ENCODE measurements at places on chromosomes 12 and 14.
A peak's percentile ranks its signal among the peaks of the same experiment; 100 is the strongest.

DNA sequence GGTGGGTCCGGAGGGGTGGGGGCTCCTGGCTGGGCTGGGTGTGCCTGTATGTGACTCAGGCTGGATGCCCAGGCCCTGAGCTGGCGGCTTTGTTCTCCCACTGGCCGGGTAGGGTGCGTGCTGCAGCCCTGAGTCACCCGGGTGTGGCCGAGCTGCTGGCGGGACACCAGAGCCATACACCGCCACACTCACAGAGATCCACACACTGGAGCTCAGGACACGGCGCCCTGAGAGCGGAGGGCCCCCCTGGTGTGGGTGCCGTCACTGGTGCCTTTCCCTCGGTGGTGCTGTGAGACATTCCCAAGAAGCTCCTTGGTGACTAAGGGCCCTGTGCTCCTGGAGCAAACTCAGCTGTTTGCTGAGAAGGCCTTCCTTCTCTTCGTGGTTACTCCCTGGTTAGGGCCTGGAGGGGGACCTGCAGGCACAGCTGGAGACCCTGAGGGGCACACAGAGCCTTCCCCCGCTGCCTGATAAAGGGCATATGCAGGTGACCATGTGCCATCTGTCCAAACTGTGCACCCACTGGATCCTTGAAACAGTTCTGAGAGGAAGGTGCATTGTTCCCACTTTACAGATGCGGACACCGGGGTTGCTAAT lies 44.3 kb downstream of the KRT80 start:
- DNase-seq, result peak; percentile 99

DNA sequence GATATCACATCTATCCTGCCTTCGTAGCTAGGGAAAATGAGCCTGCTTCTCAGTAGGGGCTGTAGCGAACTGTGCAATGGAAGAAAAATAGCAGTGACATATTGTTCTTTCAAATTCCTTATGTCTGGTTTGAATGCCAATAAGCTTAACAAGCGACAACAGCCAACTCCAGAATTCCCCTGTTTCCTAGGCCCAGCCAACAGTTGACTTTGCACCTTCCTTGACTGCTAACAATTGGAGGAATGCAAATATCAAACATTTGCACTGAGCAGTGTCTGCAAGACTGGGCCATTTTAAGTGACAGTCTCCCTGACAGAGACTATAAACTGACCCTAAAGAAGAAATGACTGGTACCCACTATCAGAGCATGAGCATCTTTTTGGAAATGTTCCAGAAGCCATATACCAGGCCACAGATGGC lies 12.0 kb upstream of the SERPINA1 start:
- no peak for DNase-seq

DNA sequence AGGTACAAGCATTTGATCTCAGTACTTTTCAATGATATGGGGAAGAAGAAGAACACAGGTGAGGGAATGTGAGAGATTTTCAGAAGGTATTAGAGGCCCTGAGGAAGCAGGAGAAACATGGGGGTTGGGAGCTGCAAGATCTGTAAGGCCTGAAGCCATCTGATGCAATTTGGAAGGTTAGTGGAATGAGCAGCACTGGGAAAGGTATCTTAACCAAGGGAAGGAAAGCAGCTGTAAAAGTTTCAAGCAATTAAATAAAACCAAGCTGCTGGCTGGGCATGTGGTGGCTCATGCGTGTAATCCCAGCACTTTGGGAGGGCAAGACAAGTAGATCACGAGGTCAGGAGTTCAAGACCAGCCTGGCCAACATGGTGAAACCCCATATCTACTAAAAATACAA lies 104.4 kb upstream of the PARP11 start:
- no peak for DNase-seq

- DNase-seq, result peak; percentile 93
Measured at GRCh38 chr12:53046655-53047220, 3.1 kb upstream of the TNS2 start.

- DNase-seq, result no peak
Measured at GRCh38 chr14:58625438-58625837, 12.3 kb upstream of the DACT1 start.

DNA sequence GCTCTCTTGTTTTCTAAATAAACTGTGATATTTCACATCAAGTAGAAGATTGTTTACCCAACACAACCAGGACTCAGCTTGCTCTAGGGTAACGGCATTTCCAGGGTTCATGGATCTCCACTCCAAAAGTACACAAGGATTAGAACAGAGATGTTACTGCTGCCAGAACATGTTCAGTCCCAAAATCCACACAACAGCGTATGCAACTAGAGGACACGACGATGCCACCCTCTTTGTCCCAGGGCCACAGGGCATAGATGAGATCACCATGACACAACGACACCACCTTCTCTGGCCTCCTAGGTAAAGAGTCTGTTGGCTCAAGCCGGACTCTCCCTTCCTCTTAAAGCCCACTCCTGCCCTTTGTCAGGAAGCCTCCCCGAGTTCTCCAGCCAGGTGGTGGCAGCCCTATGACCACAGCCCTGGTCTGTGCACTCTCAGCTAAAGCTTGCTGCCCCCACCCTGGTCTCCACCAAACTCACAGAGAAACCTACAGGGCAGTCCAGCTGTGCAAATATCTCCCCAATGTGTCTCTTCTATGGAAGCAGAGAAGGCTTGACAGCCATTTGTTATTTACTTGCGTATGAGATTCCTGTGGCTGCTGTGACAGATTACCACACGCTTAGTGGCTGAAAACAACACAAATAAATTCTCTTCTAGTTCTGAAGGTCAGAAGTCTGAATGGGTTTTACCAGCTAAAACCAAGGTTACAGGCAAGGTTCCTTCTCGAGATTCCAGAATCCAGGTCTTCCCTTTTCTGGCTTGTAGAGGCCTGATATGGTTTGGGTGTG lies 10.3 kb downstream of the CLMN start:
- DNase-seq, result no peak

DNA sequence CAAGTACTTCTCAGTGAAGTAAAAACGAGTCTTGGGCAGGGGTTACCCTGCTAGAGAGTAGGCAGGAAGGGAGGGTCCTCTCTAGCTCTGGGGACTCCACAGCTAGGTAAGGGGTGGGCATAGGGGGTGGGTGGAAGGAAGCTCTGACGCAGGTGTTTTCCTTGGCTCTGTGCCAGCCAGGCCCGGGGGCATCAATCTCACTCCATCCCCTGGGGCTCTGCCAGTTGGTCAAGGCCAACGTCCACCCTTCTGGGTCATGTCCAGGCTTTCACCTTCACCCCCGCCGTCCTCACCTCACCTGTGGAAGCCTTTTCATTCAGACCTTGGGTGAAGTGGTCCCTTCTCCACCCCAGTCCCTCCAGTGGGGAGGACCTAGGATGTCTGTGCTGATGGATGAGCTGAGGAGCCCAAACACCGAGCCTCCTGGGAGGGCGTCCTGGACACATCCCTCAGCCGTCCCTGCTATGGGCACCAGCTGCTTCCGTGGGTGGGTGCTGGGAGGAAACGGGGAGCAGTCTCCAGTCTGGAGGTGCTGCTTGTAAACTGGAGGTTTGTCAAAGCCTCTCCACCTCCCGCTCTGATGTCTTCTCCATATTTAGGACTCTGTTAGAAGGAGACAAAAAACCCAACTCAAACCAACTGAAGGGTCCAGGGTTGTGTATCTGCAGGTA lies 71.5 kb upstream of the SFSWAP start:
- DNase-seq, result no peak

GRCh38 chr12:83559650-83560049 lies 872.9 kb downstream of the TMTC2 start:
- DNase-seq, result no peak

DNA sequence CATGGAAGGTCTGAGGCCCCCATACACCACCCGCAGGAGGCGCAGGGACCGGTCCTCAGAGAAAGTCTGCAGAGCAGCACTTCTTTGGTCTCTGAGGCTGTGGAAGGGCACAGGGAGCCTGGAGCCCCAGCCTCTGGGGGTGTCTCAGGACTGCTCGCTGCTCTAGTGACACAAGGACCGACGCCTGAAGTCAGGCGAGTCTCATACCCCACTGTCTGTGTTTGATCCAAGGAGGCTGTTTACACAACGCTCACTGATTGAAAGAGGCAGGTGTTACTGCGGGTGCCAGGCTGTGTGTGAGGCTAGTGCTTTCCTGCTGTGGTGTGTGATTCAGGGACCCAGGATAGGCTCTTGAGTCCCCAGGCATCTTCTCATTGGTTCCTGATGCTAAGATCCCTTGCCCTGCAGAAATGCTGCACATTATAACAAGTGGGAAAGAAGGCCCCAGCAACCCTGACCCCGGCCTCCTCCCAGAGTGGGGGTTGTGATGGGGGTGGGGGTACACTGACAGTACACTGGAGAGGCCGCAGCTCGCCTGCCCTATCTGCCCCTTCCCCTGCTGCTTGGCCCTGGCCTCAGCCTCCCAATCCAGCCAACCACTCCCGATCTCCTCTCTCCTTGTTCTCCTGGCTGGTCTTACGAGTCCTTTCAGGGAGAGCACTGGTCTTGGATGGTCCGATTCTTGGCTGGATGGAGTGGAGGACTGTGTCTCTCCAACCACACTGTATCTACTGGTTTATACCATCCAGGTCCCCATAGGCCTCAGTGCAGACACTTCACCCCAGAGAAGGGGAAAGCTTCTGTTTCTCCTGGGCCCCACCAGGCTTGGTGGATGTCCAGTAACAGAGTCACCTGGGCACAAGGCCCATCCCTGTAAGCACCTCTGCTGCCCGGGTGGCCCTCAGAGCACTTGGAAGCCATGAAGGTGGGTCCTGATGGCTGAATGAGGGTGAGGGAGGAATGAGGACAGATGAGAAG lies 6.6 kb downstream of the CACNA2D4 start:
- no peak for DNase-seq

DNA sequence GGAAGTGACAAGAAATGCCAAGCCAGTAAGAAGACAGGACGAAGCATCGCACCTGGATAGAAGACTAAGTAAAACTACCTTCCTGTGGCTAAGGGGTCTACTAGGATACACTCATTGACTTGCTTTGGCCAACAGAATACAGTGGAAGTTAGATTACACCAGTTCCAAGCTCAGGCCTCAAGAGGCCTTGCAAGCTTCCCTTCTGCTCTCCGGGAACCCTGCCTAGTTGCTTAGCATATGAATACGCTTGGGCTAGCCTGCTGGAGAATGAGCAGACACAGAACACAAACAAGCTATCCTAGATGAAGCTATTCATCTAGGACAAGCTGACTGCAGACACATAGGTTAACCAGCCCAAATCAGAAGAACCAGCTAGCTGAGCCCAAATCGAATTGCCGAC lies 97.0 kb downstream of the DPF3 start:
- no peak for DNase-seq

- DNase-seq, result no peak
Measured at GRCh38 chr12:48525332-48525731, at the start of gene OR8S1. OR8S1 (plus strand) TSS chr12:48525632; CDS start chr12:48525632, 0 bp downstream.

DNA sequence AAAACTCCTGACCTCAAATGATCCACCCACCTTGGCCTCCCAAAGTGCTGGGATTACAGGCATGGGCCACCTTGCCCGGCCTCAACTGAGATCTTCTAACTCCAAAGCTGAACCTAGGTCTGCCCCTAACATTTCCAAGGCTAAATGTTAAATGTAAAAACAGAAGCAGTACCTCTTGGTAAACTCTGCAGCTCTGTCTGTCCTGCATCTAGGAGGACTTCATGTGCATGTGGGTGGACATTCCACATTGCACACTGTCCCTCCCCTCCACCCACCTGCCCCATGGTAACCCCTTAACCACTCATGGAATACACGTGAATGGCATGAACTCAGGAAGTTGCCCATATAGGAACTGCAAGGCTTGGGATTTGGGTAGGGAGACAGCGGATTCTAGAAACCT lies 33.1 kb downstream of the SNX6 start:
- no peak for DNase-seq

DNA sequence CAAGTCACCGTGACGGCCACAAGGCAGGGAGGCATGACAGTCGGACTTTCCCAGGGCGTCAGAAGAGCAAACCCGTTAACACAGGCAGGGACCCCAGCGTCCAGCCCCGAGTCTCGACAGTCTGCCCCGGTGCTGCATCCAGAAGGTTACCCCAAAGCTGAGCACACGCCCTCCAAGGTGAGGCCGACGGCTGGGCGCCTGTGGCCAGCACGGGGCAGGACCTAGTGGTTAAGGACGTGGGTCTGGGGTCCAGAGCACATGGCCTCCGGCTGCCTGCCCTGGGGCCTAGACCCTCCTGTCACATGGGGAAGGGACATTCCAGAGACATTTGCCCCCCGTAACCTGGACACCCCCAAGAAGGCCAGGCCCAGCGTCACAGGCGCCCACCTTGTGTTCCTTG lies 29.7 kb upstream of the BTBD6 start:
- no peak for DNase-seq

- no peak for DNase-seq
Measured at GRCh38 chr12:117884161-117884560, 84.6 kb downstream of the KSR2 start.

DNA sequence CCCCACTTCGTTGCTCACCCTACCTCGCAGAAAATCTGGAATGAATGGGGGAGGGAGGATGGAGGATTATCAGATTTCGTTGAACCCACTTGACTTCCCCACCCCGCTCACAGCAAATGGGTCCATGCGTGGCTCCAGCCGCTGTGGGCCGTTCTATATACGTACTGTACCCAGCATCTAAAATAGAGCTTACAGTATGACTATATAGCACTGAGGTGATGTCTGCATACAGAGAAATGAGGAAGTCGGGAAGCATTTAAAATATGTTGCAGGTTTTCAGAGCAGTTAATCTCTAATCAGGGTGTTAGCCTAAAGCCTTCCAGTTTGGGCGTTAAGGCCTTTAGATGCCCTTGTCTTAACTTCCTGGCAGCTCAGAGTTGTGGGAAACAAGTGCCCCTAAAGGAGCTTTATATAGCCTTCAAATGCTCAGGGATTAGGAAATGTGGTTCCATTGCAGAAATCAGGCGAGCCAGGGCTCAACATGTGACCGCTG lies 1.4 kb downstream of the BICDL1 start:
- no peak for DNase-seq

DNA sequence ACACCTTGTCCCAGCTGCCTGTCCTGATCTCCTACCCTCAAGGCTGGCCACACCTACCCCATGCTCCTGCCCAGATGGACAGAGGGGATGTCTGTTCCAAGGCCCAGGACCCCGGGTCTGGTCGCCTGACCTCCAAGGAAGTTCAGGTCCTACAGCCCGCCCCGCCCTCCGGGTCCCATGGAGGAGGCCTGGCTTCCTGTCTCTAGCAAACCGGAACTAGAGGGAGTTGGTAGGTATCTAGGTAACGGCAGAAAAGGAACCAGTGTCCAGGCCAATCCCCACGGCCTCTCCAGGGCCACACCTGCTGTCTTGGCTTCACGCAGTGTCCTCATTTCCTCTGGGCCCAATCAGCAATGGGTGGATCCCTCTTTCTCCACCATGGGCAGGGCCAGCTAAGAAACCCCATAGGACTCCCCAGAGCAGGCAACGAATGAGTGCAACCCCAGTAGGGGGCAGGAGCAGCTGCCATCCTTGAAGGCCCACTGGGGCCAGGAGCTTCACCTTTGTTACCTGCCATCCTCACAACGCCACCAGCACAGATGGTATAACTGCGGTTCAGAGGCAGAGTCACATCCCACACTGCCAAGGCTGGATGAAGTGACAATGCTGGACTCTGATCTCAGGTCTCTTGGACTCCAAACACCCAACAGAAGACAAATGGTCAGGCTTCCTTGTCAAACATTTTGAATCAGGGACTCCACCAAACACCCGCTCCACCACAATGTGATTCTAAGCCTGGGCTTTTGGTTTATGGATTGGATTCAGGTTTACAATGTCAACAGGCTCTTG lies 25.1 kb upstream of the RPLP0 start:
- no peak for DNase-seq

GRCh38 chr12:85310025-85310424 lies 30.0 kb downstream of the ALX1 start:
- no peak for DNase-seq

All from fibroblast of skin of abdomen (primary cell).